ENCODE measurements at places on chromosomes 11 and 22. TPM values are rescaled to one million over a fixed set of nuclear protein-coding genes. Genes with fewer than 3 reads are reported as not detected.

GRCh38 chr11:120717042-120717441 lies 205.5 kb downstream of the GRIK4 start:
- DNase-seq, result peak; percentile 46

DNA sequence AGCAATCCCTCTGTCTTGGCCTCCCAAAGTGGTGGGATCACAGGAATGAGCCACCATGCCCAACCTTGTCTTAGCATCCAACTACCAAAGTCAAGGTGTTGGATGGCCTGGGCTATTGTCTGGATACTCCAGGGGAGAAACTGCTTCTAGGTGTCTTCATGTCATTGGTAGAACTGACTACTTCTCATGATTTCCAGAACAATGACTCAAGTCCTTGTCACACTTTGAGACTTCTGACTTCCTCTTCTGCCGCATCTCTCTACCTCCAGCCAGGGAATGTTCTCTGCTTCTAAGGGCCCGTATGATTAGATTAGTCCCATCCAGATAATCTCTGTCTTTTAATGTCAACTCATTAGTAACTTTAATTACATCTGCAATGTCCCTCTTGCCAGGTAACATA lies 30.6 kb downstream of the APOL6 start:
- DNase-seq, result no peak

DNA sequence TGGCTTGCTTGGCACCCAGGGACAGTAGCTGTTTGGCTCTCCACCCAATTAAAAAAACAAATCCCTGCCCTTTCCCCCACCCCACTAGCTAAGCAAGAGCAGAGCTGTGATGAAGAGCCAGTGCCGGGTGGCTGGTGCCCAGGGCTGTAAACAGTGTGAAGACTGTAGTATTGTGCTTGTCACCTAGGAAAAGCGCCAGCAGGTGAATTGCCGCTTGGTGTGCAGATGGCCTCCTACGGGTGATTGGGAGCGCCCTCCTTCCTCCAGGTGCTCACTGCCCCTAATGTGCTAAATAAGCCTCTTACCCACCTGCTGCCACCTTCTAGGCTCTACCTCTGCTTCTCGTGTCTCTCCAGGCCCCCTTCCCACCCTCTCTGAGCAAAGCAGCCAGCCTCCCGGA lies 18.4 kb upstream of the RAPSN start:
- no peak for DNase-seq

- DNase-seq, result no peak
Measured at GRCh38 chr11:115390441-115390840, 113.8 kb downstream of the CADM1 start.

DNA sequence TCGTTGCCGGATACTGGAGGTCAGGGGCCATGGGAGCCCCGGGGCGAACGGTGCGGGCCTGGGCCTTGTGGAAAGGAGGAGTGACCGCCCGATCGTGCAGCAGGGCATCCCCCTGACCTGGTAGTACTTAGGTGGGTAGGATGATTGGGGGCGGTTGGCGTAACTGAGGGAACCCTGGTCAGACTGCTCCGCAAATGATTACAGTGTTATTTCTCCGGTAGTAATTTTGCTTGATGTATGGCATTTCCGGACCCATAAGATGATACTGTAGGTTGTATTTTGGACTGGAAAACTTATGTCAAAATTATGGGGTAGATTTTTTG lies 762 bp downstream of the MTMR3 start:
- no peak for DNase-seq

- no peak for DNase-seq
Measured at GRCh38 chr22:48331691-48332220, 1495.9 kb downstream of the BRD1 start.

GRCh38 chr22:45435544-45436139 lies 22.1 kb downstream of the RIBC2 start:
- DNase-seq, result peak; percentile 98

DNA sequence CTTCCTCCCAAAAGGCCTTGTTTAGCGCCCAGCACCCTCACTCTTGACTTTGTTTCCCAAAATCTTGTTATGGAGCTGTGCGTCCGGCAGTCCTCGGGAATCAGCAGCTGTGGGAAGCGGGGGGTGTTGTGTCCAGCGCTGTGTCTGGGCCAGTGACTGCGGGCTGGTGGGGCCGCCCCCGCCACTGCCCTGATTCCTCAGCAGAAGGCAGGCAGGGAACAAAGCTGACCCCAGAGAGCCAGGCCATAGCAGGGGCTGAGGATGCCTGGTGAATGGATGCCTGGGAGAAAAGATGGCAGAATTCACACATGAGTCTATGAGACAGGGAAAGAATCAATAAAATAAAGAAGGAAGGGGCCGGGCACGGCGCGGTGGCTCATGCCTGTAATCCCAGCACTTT lies 2.5 kb downstream of the APOBEC3C start:
- DNase-seq, result no peak

DNA sequence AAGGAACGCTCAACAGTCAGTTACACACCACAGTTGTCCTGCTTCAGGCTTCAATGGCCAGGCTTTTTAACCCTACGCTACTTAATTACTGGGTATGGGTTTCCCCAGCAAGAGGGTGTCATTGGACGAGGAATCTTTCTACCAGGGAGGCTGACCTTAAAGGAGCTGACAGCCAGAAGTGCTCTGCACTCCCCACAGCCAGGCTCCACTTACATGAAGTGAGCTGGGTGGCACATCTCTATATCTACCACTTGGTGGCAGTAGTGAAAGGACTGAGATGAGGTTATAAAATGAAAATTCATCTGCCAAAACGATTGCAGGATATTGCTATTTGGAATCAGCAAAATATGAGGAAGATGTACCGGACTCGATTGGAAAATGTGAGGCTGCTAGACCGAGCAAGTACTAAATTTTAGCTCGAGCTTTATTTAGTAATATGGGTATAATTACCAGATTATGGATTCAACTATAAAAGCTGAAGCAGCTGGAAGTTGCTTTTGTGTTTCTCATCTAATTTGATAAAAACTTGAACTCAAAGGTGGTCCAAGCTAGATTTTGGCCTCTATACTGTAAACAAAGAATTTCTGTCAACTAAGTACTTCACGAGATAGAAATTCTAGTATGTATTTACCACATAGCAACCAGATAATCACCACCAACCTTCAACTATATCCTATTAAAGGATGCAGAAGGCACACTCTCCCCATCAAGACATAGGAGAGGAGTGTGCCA lies 53.9 kb upstream of the CEP126 start:
- DNase-seq, result peak; percentile 85

GRCh38 chr22:49395617-49396016 lies 432.1 kb downstream of the BRD1 start:
- no peak for DNase-seq

DNA sequence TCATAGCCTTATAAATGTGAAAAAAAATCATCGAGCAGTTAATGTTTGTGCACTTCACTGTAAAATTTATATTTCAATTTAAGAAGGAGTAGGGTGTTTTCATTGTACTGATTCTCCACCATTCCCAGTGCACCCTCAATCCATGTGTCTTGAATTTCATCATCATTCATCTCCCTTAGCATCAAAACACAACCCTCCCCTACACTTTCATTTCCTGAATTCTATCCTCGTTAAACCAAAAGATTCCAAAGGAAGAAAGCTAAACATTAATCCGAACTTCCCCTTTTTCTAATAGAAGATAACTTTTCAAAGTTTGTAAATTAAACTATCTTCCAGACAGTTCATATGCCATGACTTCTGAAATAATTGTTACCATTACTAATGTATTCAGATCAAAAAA lies 34.1 kb upstream of the OR8B8 start:
- no peak for DNase-seq

DNA sequence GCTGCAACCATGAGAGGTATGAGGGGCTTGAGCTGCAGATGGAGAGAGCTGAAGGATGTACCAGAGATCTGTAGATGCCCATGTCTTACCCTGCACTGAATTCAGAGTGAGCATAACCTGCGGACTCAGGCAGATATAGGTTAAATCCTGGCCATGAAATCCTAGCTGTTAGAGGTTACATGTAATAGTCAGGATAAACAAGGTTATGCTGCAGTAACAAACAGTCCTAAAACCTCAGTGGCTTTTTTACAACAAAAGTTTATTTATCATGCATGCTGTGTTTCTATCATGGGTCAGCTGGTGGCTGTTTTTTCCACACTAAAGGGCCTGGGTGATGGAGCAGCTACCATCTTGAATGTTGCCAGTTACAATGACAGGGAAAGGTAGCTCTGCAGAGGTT lies 69.8 kb downstream of the LHFPL7 start:
- no peak for DNase-seq

GRCh38 chr11:37770145-37770544 lies 1172.1 kb upstream of the RAG2 start:
- no peak for DNase-seq

- no peak for DNase-seq
Measured at GRCh38 chr22:50089231-50089630, 575 bp upstream of the MOV10L1 start.

DNA sequence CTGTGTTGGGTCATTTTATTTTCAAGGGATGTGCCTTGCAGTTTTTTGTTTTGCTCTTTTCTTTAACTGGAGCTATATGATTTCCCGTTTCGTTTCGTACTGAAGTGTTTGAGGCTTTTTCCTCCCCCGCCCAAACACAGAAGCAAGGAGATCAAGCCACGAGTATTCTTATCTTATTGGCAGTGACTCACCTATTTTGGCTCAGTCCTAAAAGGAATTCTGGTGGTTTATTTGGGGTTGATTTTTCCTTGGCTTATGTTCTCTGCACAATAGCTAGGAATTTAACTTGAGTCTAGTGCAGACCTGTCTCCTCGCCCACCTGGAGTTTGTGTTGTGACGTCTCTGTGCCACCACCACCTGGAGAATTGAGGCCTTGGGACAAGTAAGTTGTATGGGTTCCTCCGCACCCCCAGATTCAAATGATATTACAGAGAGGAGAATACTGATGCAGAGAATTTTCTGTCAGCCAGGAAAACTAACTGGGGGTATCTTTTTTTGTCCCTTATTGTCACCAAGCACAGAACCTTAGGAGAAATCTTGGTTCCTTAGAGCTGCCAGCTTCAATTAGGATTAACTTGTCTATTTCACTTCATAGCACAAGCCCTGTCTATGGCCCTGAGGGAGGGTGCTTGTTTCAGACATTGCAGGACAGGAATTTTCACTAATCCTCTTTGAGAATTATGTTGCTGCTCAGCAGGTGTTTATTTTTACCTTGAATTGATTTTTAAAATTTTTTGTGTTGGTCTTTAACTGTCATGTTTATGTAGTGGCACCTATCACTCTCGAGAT lies 90.4 kb upstream of the BIRC3 start:
- DNase-seq, result no peak

- DNase-seq, result no peak
Measured at GRCh38 chr22:26672060-26672471, 14.7 kb downstream of the MIAT start.

DNA sequence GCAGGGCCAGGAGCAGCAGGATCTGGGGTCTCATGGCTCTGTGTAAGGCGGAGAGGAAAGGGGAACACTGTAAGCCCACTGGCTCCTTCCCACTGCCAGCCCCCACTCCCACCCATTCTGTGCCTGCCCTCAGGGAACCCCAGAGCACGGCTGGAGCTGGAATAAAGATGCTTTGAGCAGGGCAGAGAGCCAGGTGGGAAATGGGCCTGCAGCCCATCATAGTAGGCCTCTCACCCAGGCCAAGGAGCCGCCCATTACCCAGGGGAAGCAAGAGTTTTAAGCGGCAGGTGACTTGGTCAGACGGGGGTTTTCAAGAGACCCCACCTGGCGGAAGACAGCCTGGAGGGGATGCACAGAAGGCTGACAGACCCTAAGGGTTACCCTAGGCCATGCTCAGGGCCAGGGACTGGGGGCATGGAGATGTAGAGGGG lies 4.6 kb downstream of the LRRC32 start:
- no peak for DNase-seq

- DNase-seq, result no peak
Measured at GRCh38 chr11:95305705-95306104, 74.7 kb upstream of the SESN3 start.

- peak; percentile 74 for DNase-seq
Measured at GRCh38 chr22:50676661-50677492, 4.3 kb downstream of the SHANK3 start.

DNA sequence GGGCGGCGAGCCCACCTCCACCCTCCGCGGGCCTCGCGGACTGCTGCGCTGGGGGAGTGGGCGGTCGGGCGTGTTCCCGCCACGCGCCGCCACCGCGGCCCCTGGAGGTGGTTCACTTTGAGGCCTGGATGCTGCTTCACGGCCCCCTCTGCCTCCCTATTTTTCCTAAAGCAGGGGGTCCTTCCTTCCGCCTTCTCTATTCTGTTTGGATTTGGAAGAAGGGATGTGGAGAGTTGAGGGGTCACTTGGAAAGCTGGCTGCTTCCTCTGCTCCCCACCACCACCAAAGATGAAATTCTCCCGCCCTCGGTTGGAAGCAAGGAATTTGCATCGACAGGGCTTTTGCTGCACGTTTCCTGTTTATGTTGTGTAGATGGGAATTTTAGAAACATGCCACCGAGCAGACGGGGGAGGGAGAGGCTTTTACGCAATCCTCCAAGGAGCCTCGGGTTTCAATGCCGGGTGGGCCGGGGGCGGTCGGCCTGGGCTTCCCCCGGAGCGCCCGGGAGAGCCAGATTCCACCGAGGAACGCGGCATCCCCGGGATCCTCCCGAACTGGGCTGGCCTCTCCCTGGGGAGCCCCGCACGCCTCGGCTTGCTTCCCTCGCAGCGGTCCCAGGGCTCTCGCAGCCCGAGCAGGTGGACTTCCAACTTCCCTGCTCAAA lies 403 bp upstream of the SBF2 start:
- DNase-seq, result peak; percentile 60

DNA sequence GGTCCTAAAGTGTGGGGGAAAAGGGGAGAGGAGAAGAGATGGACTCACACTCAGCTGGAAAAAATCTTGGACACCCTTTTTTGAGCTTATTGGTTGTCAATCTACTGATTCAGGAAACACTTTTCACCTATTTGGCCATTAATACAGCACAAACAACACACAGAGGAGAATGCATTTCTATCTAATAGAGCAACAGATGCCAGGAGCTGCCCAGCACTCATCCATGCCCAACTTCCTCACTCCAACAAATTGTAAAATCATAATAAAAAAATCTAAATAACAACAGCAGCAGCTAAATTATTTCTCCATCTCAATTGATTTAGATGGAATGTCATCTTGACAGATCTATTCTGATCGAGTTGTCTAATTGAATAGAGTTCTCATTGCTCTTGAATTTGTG lies 628.2 kb downstream of the OPCML start:
- no peak for DNase-seq

The MYRF gene
- 2.6 TPM for total RNA-seq

The PANX3 gene
- total RNA-seq, result not detected

The A4GALT gene
- 9.5 TPM for total RNA-seq

The SPI1 gene
- 13.4 TPM for total RNA-seq

The TECTA gene
- 1.2 TPM for total RNA-seq

The PATE4 gene
- total RNA-seq, result not detected
